ENCODE measurements at places on chromosomes 6 and 20.

GRCh38 chr20:19745584-19745983 lies 12.5 kb upstream of the RIN2 start:
- DNase-seq, result no peak

GRCh38 chr20:21089391-21089790 lies 16.8 kb downstream of the LINC00237 start:
- no peak for DNase-seq

DNA sequence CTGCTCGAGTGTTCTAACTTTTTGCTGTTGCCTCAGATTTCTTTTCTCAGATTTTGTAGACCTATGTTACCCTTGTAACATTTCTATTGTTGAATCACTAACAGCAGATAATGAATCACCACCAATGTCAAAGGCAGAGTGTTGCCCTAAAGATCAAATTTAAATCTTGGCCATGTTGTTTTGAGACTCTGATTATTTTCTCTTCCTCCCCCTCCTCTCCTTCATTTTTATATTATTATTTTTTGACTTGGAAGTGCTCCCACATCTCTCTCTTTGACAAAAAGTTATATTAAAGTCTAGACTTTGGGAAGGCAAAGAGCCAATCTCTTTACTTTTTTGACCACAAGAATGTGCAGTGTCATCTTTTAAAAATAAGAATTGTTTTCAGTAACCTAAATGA lies 422.7 kb downstream of the NKAIN2 start:
- no peak for DNase-seq

DNA sequence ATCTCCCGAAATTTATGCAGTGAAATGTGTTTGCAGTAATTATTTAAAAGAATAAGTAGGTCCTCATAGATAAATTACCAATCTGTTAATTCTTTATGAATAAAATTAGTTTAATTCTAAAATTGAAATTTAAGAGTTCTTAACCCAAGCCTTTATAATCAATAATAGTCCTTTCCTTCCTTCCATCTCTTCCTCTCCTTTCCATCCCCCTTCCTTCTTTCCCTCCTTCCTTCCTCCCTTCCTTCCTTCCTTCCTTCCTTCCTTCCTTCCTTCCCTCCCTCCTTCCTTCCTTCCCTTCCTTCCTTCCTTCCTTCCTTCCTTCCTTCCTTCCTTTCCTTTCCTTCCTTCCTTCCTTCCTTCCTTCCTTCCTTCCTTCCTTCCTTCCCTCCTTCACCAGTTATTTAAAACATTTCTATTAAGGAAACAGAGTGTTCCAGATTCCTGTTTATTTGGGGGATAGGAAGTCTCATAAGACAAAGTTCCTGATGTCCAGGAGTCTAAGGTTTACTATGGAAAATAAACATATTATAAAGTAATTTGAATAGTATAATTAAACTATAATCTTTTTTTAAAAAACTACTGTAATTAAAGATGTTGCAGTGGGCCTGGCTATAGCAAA lies 285.3 kb upstream of the NOX3 start:
- DNase-seq, result no peak

DNA sequence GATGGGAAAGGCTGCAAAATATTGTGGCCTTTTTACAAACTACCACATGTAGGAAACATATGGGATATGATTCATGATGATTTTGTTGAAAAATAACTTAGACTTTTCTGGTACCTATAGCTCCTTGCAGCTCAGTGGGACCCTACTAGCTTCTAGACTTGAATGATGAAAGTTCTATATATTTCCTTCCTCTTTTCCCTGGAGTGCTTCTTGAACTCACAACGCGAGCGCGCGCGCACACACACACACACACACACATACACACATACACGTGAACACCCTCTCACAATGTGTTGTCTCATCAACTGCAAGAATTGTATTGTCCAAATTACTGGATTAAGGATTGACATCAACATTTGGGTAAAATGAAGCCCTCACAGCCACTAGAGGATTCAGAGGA lies 61.9 kb downstream of the TOX2 start:
- DNase-seq, result peak; percentile 89

DNA sequence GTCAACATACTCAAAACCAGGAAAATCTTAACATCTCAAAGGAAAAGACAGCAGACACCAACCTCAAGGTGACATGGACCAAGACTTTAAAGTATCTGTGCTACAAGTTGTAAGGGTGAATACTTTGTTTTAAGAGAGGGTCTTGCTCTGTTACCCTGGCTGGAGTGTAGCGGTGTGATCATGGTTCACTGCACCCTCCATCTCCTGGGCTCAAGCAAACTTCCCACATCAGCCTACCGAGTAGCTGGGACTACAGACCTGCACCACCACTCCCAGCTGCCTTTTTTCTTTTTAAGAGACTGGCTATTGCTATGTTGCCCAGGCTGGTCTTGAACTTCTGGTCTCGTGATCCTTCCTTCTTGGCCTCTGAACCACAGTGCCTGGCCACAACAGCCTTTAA lies 9.7 kb downstream of the AMD1 start:
- no peak for DNase-seq

GRCh38 chr6:72955666-72956065 lies 269.6 kb downstream of the KHDC1L start:
- no peak for DNase-seq

DNA sequence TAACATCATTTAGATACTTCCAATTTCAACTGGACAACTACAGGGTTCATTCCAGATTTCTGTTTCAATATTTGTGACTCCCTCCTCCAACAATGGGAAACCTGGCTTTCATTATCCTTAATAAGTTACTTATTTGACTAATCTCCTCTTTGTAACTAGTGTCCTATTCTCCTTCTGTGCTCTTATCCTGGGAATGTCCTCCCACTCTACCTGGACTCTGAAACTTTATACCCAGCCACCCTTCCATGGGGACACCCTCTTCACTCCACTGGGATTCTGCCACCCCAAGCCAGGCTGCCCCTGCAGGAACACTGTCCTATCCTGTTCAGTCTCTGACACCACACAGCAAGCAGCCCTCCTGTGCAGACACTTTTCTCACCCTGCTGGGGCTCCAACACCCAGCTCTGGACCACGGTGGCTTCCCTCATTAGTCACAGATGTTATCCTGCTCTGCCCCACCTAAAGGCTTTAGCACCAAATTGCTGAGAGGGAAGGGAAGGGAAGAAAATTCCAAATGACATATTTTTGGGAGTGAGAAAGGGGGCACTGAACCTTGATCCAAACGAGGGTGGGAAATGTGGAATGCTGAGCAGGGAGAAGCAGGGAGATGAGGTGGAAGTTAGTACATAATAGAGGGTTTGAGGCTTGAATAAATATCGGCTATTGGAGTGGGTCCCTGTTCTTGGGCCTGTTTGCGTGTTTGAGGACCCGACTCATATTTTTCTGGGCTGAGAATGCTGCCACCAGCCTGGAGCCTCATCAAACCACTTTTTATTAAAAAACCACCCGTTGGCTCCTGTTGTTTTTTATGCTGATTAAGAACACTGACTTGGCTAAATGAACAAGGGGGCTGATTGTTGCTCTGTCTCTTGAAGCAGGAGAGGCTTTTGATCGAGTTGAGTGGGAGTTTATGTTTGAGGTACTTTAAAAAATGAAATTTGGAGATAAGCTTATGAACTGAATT lies 54.0 kb upstream of the AKIRIN2 start:
- no peak for DNase-seq

DNA sequence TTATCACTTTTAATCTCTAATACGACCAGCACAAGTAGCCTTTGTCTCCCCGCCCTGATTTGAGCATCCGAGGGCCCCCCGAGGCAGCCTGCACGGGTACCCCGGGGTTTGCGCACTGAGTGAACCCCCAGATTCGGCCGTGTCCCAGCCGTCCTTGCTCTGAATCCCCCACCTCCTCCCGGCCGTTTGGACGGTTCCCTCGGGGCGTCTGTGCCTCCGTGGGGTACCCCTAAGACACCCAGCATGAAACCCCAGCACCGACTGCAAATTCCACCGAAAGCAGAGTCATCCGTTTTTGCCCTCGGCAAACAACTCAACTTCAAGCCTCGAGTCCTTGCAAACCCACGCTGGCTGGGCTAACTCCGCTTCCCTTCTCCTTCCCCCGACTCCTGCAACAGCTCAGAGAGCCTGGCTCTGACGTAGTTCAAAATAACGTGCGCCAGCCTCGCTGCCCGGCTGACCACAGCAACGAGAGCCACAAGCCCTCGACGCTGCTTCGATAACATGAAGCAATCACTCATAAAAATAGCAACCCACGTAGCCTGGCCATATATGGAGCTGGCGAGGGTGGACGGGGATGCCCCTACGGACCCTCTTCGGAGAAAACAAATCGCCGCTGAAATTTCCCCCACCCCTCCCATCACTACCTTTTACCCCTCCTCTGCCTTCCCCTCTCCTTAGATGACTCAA lies 764 bp upstream of the SNAP25 start:
- peak; percentile 51 for DNase-seq

DNA sequence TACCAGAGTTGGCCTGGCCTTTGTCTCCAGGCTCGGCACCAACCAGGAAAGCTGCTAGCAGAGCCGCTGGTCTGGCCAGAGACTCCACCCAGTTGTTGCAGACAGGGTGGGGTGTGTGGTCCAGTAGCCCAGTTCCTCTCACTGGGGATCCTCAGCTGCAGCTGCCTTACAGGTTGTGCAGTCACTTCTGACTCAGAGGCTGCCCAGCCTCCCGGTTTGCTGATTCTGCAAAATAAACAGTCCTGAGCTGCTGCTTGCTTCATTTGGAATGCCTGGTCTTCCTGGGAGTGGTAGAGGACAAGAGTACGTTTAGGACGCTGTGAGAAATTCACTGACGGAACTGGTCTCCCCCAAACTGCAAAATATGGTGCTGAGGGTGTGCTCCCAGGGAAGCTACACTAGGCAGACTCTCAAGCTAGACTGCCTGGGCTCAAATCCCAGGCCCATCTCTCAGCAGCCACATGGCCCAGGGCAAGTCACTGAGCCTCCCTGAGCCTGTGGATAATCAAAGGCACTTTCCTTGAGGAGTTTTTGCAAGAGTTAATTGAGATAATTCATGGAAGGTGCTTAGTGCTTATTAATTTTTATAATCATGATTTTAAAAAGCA lies 246.1 kb downstream of the TFAP2C start:
- peak; percentile 77 for DNase-seq

Measured in MV-4-11 (cell line).